ENCODE measurements at places on chromosomes 16 and 17.

- no peak for DNase-seq
Observed at GRCh38 chr17:1940810-1941185, 84.3 kb downstream of the RTN4RL1 start.

- no peak for DNase-seq
Observed at GRCh38 chr16:66948837-66949225, 12.2 kb upstream of the CES3 start.

GRCh38 chr16:24523569-24523968 lies 15.8 kb upstream of the RBBP6 start:
- DNase-seq = no peak

DNA sequence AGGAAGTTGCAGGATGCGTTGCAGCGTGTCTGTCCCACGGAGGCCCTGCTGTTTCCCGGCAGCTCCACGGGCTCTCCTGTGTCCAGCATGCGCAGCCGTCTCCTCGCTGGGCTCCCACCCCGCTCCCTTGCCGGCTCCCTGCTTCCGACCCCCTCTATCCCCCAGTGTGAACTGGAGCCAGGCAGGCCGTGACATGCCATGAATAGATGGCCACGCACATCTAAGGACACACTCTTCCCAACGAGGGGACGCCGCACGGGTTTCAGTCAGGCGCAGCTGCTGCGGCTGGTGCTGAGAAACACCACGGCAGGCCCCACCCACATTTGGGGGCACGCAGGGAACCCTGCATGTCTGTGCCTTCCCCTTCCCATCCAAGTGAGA lies 9.2 kb upstream of the HEXD start:
- DNase-seq = no peak

DNA sequence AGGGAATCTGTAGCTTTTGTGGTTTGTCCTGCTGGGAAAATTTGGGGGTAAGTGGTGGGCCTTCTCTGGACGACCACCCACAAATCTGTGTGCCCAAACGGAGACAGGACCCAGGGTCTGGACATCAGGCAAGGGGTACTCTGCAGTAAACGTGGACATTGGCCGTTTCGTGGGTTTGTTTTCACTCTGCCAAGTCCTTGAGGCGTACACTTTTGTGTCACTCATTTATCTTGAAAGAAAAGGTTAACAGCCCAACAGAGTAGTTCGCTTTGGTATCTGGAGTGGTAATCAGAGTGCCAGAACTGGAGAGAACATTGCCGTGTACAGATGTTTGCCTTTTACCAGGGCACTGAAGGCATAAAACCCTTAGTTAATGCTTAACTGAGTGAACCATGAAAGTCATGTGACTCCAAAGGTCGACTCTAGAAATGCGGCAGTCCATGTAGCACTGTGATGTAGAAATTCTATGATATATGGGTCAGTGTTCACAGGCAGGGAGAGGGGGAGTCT lies 15.4 kb downstream of the NAA60 start:
- no peak for DNase-seq

- DNase-seq = no peak
Observed at GRCh38 chr16:11677451-11677951, 9.2 kb downstream of the SNN start.

- DNase-seq = peak; percentile 61
Observed at GRCh38 chr17:15957206-15957605, 12.3 kb downstream of the ADORA2B start.

DNA sequence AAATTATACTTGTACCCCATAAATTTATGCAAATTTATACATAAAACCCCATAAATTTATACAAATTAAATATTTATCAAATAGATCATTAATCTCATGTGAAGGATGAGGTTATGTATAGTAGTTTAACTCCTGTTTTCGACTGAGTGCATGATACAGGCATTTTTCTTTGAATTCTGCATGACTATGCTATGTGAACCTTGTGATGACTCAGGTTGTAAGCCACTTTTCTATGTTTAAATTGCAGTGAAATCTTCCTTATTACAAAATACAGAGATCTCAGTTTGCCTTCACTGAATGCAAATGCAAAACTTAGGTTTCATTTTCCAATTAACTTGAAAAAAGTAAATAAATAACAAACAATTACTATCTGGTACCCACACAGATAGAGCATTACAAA lies 843.7 kb downstream of the CDH11 start:
- DNase-seq = no peak

DNA sequence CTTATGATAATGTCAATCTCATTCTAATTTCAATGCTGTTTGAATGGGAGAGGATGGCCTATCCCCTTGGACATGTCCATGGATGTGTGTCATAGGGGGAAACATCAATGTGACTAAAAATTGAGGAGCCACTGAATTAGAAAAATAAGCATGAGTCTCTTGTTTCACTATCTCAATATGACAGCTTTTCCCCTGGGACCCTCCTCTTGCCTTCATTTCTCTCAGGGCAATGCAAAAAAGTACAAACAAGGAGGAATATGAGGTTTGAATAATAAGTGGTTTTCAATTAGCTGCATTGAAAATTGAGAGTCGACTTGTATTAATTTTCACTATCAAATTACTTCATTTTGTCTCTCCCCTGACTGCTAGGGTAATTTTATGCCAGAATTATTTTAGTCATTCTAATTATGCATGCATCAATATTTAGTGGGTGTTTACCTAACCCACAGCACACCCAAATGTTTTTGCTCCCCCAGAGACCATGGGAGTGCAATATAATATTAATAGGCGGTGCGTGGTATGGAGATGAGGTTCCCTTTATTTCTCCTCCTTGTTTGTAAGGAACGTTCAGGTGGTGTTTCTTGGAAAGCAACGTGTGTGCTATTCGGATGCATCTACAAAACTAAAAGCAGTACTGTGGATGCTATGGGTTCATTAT lies 6.8 kb upstream of the SDR42E1 start:
- no peak for DNase-seq

- no peak for DNase-seq
Observed at GRCh38 chr17:10907370-10907769, 69.5 kb upstream of the PIRT start.

GRCh38 chr17:266701-267667 lies 85.5 kb upstream of the DOC2B start:
- DNase-seq = no peak

DNA sequence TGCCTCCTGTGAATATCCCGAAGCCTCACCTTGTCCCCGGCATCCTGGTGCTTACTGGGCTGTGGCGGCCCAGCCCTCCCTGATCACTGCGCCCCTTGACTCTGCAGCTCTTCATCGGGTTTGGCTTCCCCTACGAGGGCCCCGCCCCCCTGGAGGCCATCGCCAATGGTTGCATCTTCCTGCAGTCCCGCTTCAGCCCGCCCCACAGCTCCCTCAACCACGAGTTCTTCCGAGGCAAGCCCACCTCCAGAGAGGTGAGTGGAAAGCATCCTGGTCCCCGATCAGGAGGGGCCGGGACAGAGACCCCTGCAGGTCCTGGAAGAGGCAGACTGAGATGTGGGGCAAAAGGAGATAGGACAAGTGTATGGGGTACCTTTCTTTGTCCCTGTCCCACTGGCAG lies 72.1 kb downstream of the MGAT5B start:
- no peak for DNase-seq

DNA sequence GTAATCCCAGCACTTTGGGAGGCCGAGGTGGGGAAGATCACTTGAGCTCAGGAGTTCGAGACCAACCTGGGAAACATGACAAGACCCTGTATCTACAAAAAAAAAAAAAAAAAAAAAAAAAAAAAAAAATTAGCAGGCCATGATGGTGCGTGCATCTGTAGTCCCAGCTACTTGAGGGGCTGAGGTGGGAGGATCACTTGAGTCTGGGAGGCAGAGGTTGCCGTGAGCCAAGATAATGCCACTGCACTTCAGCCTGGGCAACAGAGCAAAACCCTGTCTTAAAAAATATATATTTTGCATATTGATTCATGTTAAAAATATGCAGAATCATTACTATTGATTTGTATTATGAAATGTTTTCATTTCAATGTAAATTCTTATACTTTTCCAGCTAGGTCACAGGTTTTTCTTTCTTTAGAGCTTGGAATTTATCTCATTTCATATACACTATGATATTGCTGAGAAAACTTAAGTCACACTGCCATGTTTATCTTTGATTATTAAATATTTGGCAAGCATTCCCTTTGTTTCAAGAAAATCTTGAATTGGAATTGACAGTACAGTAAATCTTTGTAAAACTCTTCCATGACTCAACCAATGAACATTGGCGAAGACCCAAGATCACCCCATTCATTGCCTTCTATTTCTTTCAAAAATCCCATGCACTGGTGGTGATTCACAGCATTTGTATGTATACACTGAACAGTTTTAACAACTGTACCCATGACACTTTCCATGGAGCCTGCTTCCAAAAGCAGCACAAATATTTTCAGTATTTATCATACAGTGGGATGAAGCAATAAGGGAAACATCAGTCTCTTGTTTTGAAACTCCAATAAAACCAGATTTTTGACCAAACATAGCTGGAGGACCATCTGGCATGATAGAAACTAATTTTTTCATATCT lies 83.5 kb upstream of the TNRC6A start:
- DNase-seq = no peak

DNA sequence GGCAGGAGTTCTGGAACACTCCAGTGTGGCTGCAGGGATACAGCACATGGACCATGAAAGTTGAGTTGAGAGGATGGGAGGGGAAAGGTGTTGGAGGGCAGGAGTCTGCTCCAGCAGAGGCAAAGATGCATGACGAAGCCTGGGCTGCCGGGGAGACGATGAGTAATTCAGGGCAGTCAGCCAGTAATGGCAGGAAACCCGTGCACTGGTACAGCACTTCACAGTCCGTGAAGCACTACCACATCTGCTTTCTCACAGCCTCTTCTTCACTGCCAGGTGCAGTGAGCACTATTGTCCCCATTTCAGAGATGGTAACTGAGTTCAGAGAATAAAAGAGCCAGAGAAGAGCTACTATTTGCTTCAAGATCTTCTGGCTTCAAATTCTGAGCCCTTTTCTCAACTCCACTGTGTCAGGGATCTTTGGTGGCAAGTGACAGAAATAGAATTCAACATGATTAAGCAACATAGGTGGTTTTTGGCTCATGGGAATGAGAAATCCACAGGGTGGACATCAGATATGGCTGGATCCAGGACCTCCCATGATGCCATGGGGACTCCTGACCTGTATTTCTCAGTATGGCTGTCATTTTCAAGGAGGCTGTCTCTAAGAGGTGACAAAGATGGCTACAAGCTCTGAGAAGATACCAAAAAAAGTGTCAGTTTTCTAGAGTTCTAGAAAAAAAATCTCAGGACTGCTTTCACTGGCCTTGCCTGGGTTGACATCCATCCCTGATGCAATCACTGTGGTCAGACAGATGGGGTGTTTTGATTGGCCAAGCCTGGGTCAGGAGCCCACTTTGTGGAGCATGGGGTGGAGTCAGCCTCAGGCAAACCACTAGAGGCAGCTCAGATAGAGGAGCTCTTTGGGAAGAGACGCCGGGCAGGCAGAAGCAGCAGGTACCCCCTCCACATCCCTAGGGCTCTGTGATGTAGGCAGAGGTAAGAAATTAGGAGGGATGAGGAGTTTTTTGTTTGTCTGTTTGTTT lies 24.7 kb downstream of the IL21R start:
- DNase-seq = peak; percentile 83

GRCh38 chr17:66230922-66231591 lies 1.8 kb upstream of the APOH start:
- DNase-seq = no peak

GRCh38 chr16:54283725-54284318 lies 2.8 kb downstream of the IRX3 start:
- no peak for DNase-seq

DNA sequence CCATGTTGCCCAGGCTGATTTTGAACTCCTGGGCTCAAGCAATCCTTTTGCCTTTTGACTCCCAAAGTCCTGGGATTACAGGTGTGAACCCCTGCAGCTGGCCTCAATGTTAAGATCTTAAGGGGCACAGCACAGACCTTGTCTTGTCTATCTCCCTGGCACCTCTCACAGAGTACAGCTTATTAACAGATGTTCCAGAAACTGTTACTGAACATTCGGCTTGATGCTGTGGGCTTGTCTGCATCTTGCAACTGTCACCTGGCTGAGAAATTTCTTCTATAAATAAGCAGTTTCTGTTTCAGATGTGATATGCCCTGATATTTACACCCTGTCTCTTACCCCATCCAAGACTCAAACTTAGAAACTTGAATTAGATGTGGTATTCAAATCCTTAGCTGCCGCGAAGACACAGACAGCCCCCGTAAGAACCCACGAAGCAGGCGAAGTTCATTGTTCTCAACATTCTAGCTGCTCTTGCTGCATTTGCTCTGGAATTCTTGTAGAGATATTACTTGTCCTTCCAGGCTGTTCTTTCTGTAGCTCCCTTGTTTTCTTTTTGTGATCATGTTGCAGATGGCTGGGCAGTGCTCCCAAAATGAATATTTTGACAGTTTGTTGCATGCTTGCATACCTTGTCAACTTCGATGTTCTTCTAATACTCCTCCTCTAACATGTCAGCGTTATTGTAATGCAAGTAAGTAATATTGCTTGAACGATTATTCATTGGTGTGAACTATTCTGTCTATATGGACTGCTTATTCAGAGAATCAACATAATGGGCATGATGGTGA lies at the start of gene TNFRSF17:
Gene TNFRSF17, plus strand, starts transcription at position 450 of the 791 bp plus-strand sequence. Its CDS starts 115 bp downstream, at position 565.
- no peak for DNase-seq

- DNase-seq = no peak
Observed at GRCh38 chr17:65230040-65230439, 92.9 kb downstream of the RGS9 start.

DNA sequence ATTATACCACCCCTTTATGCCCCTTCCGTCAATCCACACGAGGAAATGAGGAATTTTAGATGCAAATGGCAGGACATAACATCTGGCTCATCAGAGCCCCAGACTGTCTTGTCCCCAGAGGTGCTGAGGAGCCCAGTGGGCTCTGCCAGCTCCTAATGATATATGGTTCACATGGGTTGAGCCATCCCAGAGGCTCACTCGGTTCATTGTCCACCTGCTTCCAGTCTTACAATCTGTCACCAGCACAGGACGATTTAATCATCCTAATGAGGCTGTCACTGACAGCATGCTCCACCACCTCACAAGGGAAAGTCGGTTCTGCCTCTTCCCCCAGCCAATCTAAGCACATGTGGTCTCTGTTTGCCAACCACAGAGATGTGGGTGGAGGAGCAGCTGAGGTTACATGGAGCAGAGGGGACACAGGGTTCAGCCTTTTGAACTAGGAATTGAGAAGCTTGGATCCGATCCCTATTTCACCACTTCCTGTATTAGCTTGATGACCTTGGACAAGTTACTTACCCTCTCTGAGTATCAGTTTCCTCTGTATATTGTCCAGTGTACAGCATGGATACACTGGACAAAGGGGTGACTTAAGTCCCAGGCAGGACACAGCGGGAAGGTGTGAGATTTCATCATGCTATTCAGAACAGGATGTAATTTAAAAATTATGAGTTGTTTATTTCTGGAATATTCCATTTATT lies 27.0 kb upstream of the DHX8 start:
- DNase-seq = no peak

DNA sequence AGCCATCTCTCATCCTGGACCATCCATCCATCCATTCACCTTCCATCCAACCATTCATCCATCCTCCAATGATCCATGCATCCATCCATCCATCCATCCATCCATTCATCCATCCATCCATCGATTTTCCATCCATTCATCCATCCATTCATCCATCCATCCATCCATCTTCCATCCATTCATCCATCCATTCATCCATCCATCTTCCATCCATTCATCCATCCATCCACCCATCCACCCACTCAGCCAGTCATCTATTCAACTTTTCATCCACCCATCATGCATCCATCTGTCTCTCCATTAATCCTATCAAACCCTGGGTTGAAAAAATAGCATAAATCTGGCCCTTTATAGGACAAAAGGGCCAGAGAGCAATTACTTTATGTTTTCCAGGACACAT lies 158.3 kb upstream of the WSCD1 start:
- DNase-seq = no peak

Data from stimulated activated CD8-positive, alpha-beta memory T cell treated with anti-CD3 and anti-CD28 coated beads, Interleukin-4, amount 100 ng/mL, for 48 hours (primary cell).